ENCODE measurements at places on chromosomes 1 and 21.

DNA sequence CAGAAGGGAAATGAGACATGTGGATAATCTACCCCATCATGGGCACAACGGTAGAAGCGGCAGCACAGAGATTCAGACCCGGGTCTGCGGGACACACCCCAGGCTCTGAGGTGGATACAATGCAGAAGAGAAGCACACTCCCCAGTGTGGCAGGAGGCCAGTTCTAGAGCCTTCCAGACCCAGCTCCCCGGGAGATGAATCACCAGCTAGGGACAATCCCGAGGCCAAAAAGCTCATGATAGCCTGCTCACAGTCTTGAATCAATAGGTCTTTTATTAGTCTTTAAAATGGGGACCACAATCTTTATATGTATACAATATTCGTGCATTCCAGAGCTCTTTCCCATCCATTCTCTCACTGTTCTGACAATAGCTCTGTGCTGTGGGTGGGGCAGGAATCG, 57.3 kb upstream of the DIRAS3 start:
- H3K27me3 ChIP-seq, result no peaks in the 10 kb centered on the region
- H3K4me1 ChIP-seq, result peaks cover 22% of the 10 kb centered on the region
- no peak overlapping the region for H3K27ac ChIP-seq
- DNase-seq, result peak; percentile 62
- no peaks in the 10 kb centered on the region for H3K36me3 ChIP-seq

DNA sequence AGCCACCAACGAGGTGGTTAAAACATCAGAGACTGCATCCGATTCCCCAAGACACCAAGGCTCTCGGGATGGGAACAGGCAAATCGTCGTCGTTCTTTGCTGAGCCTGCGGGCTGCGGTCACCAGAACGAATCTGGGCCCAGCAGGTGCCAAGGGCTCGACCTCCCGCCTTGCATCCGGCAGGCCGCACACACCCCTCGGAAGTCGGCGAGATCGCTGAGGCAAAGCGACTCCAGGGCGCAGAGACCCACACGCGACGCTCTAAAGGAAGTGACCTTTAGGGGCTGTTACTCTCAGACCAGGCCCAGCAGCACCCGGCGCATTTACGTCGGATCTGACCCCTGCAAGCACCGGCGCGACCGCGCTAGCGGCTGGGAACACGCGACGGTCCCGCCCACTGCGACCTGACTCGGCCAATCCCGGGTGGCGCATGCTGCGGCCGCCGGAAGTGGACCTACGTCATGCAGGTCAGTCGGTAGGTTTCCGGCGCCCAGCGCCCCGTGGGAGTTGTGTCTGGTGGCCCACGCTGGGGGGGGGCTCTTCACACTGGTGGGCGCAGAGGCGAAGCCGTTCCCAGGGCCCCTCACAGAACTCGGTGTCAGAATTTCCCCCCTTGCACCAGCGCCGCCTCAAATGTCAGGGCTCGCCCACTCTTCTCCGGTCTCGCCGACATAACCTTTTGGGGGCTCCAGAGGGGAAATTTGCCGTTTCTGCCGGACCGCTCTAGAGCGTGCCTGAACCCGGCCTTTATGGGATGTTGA, 7.5 kb upstream of the PARK7 start:
- no peaks in the 10 kb centered on the region for H3K27me3 ChIP-seq
- peaks cover 16% of the 10 kb centered on the region for H3K4me1 ChIP-seq
- DNase-seq, result peak; percentile 99
- H3K27ac ChIP-seq, result peak overlapping the region; percentile 88
- peak overlapping the region; percentile 89 for H3K4me3 ChIP-seq

DNA sequence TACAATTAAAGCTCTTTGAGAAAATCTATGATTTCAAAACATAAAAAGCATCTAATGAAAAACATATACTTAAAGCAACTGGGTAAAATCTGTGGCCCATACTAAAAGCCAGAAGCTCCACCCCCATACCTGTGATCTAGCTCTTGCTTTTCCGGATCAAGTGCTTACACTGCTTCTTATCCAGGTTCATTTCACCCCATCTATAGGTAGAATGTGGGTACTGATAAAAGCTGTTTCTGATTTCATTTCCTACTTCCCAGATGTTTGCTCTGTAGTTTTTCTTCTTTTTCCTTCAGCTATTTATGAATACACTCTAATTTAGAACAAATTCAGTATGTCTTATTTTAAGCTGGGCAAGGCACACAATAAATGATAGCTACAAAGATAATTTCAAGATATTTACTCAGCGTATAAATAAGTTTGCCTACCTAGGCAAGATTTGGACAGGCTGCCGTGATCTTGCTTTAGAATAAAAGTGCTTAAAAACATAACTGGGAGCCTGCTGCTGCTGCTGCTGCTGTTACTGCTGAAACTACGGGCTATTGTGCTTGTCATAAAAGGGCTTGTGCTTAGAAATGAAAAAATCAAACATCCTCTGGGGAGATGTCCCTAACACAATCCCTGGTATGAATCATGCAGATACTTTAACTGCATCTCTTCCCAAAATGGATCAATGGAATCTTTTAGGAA, 2.1 kb downstream of the SIPA1L2 start:
- H3K27me3 ChIP-seq, result peaks cover 27% of the 10 kb centered on the region
- H3K36me3 ChIP-seq, result no peaks in the 10 kb centered on the region

DNA sequence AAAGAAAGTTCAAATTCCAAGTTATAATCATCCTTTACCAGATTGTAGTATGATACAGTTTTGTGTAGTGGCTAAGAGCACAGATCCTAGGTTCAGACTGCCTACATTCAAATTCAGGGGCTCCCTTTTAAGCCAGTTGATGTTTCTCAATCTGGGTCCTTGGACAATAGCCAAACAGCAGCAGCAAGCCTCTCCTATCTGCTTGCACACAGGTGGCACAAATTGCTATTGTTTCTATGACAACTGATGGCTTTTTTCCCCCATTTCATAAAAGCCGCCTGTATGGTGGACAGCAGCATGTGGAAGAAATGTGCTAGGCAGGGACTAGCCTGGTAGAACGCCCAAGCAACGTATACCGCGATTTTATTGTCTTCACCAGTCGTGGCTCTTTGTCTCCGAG, 76.5 kb downstream of the S1PR1 start:
- no peak overlapping the region for H3K4me3 ChIP-seq
- no peaks in the 10 kb centered on the region for H3K36me3 ChIP-seq
- H3K27ac ChIP-seq, result no peak overlapping the region
- DNase-seq, result no peak
- peaks cover 9% of the 10 kb centered on the region for H3K4me1 ChIP-seq

DNA sequence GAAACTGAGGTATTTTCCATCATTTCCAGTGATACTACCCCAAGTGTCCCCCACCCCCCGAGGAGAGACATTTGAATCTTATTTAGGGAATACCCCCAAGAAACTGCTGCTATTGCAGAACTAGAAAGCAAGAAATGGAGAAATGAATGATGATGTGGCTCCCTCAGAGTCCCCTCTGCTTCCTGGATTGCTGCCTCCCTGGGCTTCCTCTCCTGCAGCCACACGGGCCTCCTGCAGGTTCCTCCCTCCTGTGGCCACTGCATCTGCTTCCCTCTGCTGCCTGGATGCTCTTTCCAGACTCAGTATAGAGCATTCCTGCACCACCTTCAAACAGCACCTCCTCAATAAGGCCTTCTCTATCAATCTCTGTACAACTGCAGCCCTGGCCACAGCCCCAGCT, 69.3 kb downstream of the SLC25A24 start:
- no peaks in the 10 kb centered on the region for H3K4me1 ChIP-seq
- H3K27me3 ChIP-seq, result no peaks in the 10 kb centered on the region
- peaks cover 7% of the 10 kb centered on the region for H3K36me3 ChIP-seq
- no peak for DNase-seq
- H3K4me3 ChIP-seq, result no peak overlapping the region
- H3K27ac ChIP-seq, result no peak overlapping the region

GRCh38 chr21:35504277-35504676, 455.2 kb upstream of the RUNX1 start:
- peaks cover 14% of the 10 kb centered on the region for H3K4me1 ChIP-seq
- no peak overlapping the region for H3K4me3 ChIP-seq
- no peak for DNase-seq
- no peak overlapping the region for H3K27ac ChIP-seq

DNA sequence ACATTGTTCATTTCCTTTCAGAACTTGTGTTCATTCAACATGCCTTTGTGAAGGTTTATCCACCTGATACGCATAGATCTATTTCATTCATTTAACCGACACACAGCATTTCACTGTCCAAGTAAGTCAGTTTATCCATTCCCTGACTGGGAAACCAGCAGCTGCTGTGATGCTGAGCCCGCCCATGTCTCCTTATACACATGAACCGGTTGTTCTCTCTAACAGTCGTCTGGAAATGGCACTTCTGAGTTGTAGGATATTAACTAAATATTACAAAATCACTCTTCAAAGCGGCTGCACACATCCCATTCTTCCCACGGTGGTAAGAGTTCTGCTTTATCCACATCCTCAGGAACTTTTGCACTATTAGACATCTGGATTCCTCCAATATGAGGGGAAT, 71.1 kb downstream of the NPHP4 start:
- H3K27ac ChIP-seq, result no peak overlapping the region
- no peaks in the 10 kb centered on the region for H3K4me1 ChIP-seq
- H3K27me3 ChIP-seq, result no peaks in the 10 kb centered on the region
- H3K4me3 ChIP-seq, result no peak overlapping the region

- no peaks in the 10 kb centered on the region for H3K36me3 ChIP-seq
- H3K4me1 ChIP-seq, result peaks cover 17% of the 10 kb centered on the region
Measured at GRCh38 chr21:38995731-38996130, 187.5 kb downstream of the PSMG1 start.

DNA sequence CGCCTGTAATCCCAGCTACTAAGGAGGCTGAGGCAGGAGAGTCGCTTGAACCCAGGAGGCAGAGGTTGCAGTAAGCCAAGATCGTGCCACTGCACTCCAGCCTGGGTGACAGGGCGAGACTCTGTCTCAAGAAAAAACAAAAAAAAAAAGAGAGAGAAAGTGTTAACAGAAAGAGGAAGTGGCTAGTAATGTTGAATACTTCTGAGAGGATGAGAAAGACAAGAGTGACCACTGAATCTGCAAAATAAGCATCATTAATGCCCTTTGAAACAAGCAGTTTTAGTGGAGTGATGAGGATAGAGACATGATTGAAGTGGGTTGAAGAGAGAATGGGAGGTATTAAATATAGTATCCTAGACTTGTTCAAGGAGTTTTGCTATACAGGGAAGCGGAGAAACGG, 11.7 kb downstream of the MPZ start:
- no peak overlapping the region for H3K27ac ChIP-seq
- H3K4me3 ChIP-seq, result no peak overlapping the region

- no peaks in the 10 kb centered on the region for H3K4me1 ChIP-seq
- no peak overlapping the region for H3K27ac ChIP-seq
- H3K36me3 ChIP-seq, result no peaks in the 10 kb centered on the region
- H3K4me3 ChIP-seq, result no peak overlapping the region
- no peaks in the 10 kb centered on the region for H3K27me3 ChIP-seq
- DNase-seq, result peak; percentile 31
Measured at GRCh38 chr21:39502631-39503030, 50.9 kb downstream of the SH3BGR start.

DNA sequence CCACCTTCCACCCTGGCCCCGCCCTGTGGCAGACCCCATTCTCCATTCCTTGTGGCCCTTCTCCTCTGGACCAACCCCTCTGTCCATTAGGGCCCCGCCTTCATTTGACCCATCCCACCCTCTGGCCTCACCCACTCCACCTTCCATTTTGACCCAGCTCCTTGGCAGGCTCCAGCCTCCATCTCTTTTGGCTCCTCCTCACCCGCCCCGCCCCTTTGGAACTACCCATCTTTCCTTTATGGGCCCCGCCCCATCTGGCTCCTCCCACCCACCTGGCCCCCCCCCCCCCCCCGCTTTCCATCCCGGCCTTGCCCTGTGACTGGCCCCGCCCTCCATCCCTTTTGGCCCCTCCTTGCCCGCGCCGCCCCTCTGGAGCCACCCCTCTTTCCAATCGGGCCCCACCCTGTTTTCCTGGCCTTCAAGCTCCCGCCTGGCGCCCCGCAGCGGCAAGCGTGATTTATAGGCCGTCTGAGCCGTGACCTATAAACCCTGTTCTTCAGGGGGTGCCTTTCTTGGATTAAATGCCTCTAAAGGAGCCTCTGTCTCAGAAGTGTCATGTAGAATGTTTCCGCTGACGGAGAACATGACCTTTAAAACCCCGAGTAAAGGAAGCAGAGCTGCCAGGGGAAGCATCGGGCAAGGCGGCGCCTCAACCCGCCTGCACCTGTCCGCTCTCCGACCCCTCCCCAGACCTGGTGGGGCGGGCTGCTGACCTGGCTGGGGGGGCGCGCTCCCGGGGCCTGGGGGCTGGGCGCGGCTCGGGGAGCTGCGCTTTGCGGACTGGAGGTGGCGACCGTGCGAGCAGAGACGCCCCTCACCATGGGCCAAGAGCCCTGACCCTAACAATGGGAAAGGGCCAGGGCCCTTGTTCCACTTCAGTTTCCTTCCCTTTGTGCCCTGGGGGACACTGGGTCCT, 178.0 kb downstream of the CAMTA1 start:
- no peak overlapping the region for H3K4me3 ChIP-seq
- peaks cover 15% of the 10 kb centered on the region for H3K27me3 ChIP-seq
- H3K27ac ChIP-seq, result no peak overlapping the region
- no peaks in the 10 kb centered on the region for H3K36me3 ChIP-seq
- DNase-seq, result peak; percentile 65

DNA sequence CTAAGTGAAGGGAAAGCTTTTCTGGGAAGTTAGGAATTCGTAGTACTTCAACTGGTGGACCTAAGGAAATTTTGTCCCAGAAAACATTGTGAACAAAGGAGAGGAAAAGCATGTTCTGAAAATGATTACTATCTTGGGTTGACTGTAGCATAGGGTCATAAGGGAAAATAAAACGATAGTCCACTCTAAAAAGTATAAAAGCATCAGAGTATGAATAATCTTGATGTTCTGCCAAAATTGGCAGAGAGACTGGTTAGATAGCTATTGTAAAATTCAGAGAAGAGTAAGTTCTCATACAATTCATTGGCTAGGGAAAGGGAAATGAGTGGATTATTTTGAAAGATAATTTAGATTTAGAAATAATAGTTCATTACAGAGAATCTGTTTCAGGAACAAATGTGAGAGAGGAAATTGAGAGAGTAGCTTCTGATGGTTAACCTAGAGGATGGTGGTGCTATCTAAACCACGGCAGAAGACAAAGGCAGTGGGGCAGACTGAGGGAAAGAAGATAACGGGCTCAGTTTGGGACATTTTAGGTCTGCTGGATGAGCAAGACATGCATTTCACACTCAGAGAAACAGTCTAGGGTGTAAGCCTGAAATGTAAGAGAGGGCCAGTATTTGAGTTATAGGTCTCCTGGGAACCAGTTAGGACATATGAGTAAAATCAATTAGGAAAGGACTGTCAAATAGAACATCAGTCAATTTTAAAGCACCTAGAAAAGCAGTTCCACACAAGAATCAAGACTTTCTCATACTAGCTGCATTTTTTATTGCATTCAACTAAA, 799.3 kb upstream of the CXADR start:
- H3K4me1 ChIP-seq, result peaks cover 3% of the 10 kb centered on the region
- H3K27ac ChIP-seq, result no peak overlapping the region
- no peak for DNase-seq
- H3K4me3 ChIP-seq, result no peak overlapping the region
